PC-3 (cell line): ENCODE measurements at places on chromosomes 3 and 15. TPM values are rescaled to one million over a fixed set of nuclear protein-coding genes. Genes with fewer than 3 reads are reported as not detected.

GRCh38 chr15:25061808-25062550 is 107.2 kb downstream of the SNRPN start:
- H3K4me1 ChIP-seq = no peaks in the 10 kb centered on the region
- H3K36me3 ChIP-seq = peaks cover 94% of the 10 kb centered on the region
- no peak overlapping the region for H3K4me3 ChIP-seq
- H3K27me3 ChIP-seq = no peaks in the 10 kb centered on the region

BFSP2 gene
- total RNA-seq = not detected in 2 replicates

DNA sequence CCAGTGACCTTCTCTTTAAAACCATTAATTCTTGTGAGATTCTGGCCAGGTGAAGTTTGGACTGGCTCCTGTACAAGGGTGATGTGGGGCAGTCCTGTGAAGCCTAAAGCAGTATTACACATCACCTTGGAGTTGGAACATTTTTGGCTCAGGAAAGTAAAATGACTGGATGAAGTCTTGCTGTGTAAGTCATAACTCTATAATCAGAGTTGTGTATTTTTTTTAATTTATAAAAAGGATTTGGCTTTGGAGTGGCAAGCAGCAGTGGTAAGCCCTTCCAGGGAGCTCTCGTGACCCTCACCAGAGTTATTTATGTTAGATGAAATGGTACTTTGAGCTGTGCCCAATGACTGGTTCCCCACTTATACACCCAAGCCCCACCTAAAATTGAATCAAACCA is 331.2 kb upstream of the DCBLD2 start:
- no peaks in the 10 kb centered on the region for H3K4me1 ChIP-seq
- no peaks in the 10 kb centered on the region for H3K27me3 ChIP-seq
- DNase-seq = no peak
- H3K27ac ChIP-seq = no peak overlapping the region

DNA sequence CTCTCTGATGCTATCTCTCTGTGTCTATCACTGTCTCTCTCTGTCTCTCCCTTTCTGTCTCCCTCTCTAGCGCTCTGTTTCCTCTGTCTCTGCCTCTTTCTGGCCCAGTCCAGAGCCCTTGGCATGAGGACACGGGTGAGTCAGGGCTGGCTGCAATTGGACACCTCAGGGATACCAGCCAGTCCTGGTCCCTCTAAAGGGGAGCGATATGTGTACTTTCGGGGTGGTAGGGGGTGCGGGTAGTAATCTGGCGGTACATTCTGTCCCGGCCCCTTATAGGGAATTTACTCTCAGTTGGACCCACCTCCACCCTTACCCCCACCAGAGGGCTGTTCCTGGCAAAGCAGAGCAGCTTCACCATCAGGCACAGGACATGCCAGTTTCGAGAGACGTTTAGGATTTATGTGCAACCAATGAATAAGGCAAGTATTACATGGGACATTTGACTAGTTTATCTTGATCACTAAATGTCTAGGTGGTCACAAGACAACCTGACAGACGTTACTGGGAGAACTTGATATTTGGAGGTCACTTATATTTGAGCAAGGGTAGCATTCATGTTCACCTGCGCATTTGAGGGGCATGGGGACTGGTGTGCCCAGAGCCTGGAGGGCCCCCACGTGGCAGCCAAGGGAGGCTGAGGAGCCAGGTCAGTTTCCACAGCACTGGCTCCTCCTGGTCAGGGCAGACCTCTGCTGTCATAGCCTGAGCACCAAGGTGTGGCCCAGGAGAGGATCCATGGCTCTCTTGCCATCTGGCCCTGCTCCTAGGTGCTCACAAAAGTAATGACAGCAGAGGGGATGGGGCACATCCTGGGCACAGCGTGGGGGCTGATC is 256.1 kb downstream of the PLCL2 start:
- H3K4me1 ChIP-seq = no peaks in the 10 kb centered on the region
- DNase-seq = peak; percentile 37
- no peak overlapping the region for H3K27ac ChIP-seq
- no peak overlapping the region for H3K4me3 ChIP-seq

GRCh38 chr3:183252973-183253527 is at the start of gene B3GNT5:
B3GNT5 (plus strand) TSS chr3:183253253; CDS start chr3:183269799, 16,546 bp downstream.
- H3K4me1 ChIP-seq = peaks cover 32% of the 10 kb centered on the region
- H3K27me3 ChIP-seq = no peaks in the 10 kb centered on the region
- peak; percentile 75 for DNase-seq
- peak within 1 kb of the TSS; percentile 88 for H3K27ac ChIP-seq
- H3K4me3 ChIP-seq = peak within 1 kb of the TSS; percentile 89

SORD gene
- total RNA-seq = 118 and 119 TPM in 2 replicates

GRCh38 chr3:132414841-132415240 is 2.5 kb upstream of the DNAJC13 start:
- H3K4me1 ChIP-seq = peaks cover 4% of the 10 kb centered on the region; the same call in 1 of the 2 replicates
- no peak overlapping the region for H3K27ac ChIP-seq
- no peak for DNase-seq
- H3K27me3 ChIP-seq = no peaks in the 10 kb centered on the region
- H3K36me3 ChIP-seq = no peaks in the 10 kb centered on the region

DNA sequence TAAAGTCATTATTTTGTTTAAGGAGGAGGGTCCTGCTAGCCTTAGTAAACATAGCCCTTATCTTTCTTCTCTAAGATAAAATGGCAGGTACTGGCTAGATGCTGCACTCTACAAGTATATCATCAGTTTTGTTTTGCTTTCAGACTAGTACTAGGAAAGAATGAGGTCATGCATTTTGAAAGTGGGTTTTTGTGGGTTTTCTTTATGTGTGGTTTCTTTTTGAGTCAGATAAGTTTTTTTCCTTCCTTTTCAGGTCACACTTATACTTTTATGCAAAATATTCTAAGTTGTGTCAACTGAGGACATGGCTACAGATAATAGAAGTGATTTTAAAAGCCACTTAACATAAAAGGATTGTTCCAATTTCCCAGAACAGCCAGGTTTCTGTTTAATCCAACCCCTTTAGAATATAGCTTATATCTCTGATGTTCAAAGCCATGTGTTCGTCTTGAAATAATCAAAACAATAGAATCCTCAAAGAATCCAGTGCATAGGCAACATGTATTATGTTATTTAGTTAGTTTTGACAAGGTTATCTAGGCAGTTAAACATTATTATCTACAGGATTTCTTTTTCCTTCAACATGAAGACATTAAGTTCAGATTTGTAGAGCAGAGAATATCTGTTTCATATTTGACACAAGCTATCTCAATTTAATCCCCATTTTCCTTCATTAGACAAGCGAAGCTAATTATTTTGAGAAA is 406.2 kb downstream of the RBMS3 start:
- H3K4me1 ChIP-seq = peaks cover 12% of the 10 kb centered on the region
- no peak overlapping the region for H3K4me3 ChIP-seq
- DNase-seq = no peak

PLXND1 gene
- total RNA-seq = 19.2 and 21.8 TPM in 2 replicates

DNA sequence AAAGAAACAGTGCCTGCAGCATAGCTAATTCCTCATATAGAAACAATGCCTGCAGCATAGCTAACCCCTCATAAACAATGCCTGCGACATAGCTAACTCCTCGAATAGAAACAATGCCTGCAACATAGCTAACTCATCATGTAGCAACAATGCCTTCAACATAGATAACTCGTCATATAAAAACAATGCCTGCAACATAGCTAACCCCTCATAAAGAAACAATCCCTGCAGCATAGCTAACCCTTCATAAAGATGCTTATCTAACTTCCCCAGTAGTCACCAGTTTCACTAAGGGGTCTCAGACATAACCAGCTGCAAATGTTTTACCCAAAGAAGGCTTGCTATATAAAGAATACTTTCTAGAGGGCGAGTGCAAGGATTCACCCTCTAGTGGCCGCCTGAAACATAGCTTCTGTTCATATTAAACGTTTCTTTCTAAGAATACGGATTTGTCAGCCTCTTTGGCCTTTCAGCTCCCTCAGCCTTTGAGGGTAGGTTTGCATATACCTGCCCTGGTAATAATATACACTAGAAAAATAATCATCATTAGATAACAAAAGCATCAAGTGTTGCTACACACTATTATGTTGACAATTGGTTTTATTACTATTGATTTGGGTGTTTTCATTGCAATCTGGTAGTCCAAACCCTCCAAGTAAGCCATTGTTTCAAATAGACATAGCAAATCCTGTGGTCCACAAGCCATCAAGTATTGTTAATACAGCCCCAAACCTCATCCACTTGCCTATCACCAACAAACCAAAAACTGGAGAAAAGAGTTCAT is 44.4 kb upstream of the FAN1 start:
- no peak overlapping the region for H3K27ac ChIP-seq
- H3K4me1 ChIP-seq = no peaks in the 10 kb centered on the region
- H3K4me3 ChIP-seq = no peak overlapping the region

GRCh38 chr3:134685929-134686802 is 35.3 kb upstream of the KY start:
- H3K27ac ChIP-seq = peak overlapping the region; percentile 59
- peak; percentile 72 for DNase-seq
- H3K4me3 ChIP-seq = no peak overlapping the region

HTR3E gene
- total RNA-seq = not detected in 2 replicates

- H3K4me3 ChIP-seq = no peak overlapping the region
- DNase-seq = no peak
- H3K36me3 ChIP-seq = no peaks in the 10 kb centered on the region
Measured at GRCh38 chr3:46883054-46883829, 5.7 kb downstream of the PTH1R start.

DNA sequence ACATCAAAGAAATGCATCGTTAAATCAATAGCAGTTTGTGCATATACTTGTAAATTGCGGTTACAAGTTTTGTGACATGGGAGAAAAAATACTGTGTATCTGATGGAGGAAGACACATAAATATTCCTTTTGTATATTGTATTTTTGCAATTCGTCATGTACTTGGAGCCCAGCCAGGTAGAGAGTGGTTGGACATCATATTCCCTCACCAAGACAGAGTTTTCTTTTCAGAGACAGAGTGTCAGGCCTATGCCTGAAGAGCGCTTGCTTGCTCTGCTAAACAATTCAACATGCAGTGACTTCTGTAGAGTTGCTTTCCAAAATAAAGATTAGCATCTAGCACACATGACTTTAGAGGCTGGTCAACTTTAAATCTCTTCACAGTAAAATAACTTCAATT is 24.8 kb upstream of the MEIS2 start:
- DNase-seq = peak; percentile 29
- H3K4me3 ChIP-seq = no peak overlapping the region
- no peaks in the 10 kb centered on the region for H3K36me3 ChIP-seq
- H3K27me3 ChIP-seq = no peaks in the 10 kb centered on the region
- H3K27ac ChIP-seq = no peak overlapping the region

- H3K36me3 ChIP-seq = no peaks in the 10 kb centered on the region
- H3K27ac ChIP-seq = no peak overlapping the region
- H3K4me3 ChIP-seq = no peak overlapping the region
- H3K27me3 ChIP-seq = peaks cover 43% of the 10 kb centered on the region
Measured at GRCh38 chr15:37638691-37639090, 295.7 kb upstream of the TMCO5A start.

GRCh38 chr3:71285086-71285485 is 298.4 kb downstream of the FOXP1 start:
- no peaks in the 10 kb centered on the region for H3K27me3 ChIP-seq
- H3K27ac ChIP-seq = no peak overlapping the region
- H3K4me3 ChIP-seq = no peak overlapping the region
- H3K36me3 ChIP-seq = no peaks in the 10 kb centered on the region
- no peak for DNase-seq

DNA sequence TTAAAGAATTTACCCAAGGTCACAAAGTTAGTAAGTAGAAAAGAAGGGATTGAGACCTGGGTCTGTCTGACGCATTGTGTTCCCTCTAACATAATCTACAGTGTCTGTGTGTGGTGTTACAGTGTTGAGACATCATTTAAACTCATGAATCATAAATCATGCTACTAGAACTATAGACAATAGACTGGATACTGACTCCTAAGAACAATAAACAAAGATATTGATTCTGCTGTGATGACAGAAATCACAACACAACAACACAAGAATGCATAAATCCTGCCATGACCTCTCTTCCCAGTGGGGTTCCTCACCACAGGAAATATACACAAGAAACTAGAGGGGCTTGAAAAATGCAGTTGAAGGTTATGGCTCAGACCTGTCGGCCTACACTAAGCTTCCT is 44.3 kb downstream of the TRIM69 start:
- H3K27me3 ChIP-seq = no peaks in the 10 kb centered on the region; the same call in 1 of the 2 replicates
- no peak for DNase-seq
- H3K4me3 ChIP-seq = no peak overlapping the region
- H3K27ac ChIP-seq = no peak overlapping the region
- H3K36me3 ChIP-seq = no peaks in the 10 kb centered on the region

DNA sequence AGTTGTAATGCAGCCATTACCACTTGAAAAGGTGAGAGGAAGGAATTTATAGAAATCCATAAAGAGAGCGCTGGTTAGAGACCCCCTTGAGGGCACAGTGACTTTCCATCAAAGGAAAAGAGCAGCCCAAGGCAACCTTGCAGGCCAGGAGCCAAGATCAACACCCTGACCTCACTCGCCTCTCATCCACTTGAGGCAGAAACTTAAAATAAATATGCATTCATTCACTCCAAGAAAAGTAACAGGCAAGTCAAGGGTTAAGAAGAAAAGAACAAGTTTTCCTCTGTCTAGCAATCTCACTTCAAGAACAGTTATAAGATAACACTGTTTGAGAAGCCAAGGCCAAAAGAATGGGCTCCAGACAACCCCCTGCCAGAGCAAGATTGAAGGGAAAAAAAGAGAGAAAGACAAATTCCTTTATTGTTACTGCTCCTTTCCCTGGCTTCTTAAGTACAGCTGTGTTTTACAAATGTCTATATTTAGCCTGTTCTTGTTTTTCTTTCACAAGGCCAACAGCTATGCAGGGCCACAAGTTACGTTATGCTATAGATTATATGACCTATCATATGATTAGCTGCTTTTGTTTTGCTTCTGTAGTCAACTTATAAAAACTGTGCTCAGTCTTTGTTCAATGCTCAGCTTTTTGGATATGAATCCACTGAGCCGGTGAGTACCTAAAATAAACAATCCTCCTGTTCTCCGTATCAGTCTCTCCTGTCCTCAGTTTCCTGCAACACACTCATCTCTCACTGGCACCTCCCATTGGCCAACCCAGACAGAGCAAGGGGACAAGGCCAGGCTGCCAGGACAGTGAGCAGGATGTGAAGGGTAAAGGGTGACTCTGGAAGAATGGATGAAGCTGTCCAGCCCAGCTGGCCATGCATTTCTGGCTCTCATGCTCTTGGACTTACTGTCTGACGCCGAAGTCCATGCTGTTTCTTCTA is 15.8 kb upstream of the SSUH2 start:
- H3K27me3 ChIP-seq = no peaks in the 10 kb centered on the region
- H3K36me3 ChIP-seq = no peaks in the 10 kb centered on the region
- no peak overlapping the region for H3K27ac ChIP-seq
- DNase-seq = no peak
- H3K4me1 ChIP-seq = peaks cover 16% of the 10 kb centered on the region
- no peak overlapping the region for H3K4me3 ChIP-seq
